Left lobe of liver (tissue), 2 donors: ENCODE measurements at places on chromosomes 5 and 9. TPM values are rescaled to one million over a fixed set of nuclear protein-coding genes. Genes with fewer than 3 reads are reported as not detected.

Gene FST
- 16.9 TPM for total RNA-seq

Gene MIER3
- total RNA-seq, result 8.9 TPM

Gene CLK4
- total RNA-seq, result 17.6 TPM

Gene CNTNAP3
- total RNA-seq, result 0.58 TPM

Gene IFNB1
- not detected for total RNA-seq

Gene CTSV
- total RNA-seq, result 0.15 TPM
